HTR-8/SVneo (cell line): ENCODE measurements at places on chromosomes 2 and 18.
A peak's percentile ranks its signal among the peaks of the same experiment; 100 is the strongest.

GRCh38 chr18:79524181-79525078, 128.7 kb downstream of the NFATC1 start:
- no peak for DNase-seq

GRCh38 chr2:222290736-222291484, 7.9 kb downstream of the PAX3 start:
- no peak for DNase-seq

DNA sequence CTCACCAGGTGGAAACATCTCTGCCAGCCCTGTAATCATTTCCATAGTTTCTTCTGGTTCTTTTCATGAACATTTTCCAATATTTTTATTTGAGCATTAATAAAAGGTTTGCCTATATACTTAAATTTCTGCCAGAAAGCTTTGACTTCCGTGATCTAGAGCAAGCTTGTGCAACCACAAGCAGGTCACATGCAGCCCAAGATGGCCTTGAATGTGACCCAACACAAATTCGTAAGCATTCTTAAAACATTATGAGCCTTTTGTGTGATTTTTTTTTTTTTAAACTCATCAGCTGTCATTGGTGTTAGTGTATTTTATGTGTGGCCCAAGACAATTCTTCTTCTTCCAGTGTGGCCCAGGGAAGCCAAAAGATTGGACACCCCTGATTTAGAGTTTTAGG, 51.6 kb downstream of the NEDD4L start:
- DNase-seq = no peak

DNA sequence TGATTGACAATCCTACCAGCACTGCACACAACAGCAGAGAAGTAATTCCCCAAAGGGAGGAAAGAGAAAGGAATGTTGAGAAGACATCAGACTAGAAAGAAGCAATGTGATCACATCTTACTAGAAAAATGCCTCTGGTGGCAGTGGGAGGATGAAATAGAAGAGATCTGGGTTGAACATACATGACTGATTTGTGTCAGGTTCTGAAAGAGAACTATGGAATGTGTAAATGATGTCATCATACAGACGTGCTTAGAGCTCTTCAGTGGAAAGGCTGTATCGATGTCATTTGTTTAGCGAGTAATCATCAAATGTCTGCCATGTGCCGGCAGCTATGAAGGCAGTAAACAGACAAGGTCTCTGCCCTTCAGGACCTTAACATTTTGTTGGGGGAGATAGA, 24.9 kb downstream of the GORASP2 start:
- DNase-seq = no peak

- DNase-seq = no peak
These were observed 61.8 kb upstream of the YWHAQ start for GRCh38 chr2:9692456-9693195.

DNA sequence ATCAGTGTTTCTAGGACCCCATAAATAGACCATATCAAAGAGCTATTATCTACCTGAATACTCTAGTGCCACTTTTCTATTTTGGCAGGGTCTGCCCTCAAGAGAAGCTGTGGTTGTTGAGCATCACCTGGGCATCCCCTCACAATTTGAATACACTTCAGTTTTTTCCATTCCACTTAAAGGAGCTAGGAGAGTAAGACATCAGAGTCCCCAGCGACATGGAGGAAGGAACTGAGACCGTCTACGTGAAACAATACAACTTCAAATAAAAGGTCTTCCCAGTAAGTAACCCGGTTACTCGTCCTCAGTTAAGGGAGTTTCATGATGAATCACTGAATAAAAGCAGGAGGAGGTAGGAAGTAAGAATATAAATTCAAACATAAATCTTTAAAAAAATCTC, 206.7 kb downstream of the AFF3 start:
- no peak for DNase-seq

DNA sequence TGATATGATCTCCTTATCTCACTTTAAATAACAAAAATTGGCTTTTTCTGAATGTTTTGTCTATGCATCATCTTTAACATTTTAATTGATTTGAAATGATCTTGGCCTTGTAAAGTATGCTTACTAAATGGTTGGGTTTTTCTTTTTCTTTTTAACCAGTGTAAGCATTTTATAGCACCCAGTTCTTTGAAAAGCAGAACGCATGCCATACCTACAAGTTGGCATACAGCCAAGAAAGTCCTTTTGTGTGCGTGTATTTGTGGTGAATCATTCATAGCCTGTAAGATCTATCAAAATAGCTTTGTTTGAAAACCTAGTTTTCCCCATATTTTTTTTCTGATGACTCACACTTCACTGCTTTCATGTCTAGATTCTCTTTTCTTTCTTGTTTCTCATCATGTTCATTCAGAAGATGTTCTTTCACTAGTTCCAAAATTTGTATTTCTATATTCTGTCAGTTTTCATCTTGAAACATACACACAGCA, 4.1 kb upstream of the VRK2 start:
- DNase-seq = peak; percentile 23

GRCh38 chr18:48335829-48336228, 73.4 kb downstream of the ZBTB7C start:
- DNase-seq = no peak

DNA sequence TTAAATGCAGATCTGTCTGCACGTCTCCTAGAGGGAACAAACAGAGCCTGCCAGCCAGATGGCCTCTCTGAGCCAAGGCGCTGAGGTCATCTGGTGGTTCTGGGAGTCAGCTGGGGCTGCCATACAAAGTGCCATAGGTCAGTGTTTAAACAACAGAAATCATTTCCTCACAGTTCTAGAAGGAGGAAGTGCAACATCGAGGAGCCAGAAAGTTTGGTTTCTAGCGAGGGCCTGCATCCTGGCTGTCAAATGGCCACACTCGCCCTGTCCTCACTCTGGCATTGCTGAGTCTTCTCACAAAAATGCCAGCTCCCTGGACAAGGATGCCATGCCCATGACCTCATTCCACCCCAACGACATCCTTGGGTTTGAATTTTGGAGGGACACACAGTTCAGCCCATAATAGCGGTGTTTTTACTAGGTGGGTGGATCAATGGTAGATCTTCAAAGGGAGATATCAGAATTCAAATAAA, 59.6 kb downstream of the MYT1L start:
- DNase-seq = peak; percentile 33

GRCh38 chr2:60567919-60568768, 14.7 kb upstream of the BCL11A start:
- no peak for DNase-seq

DNA sequence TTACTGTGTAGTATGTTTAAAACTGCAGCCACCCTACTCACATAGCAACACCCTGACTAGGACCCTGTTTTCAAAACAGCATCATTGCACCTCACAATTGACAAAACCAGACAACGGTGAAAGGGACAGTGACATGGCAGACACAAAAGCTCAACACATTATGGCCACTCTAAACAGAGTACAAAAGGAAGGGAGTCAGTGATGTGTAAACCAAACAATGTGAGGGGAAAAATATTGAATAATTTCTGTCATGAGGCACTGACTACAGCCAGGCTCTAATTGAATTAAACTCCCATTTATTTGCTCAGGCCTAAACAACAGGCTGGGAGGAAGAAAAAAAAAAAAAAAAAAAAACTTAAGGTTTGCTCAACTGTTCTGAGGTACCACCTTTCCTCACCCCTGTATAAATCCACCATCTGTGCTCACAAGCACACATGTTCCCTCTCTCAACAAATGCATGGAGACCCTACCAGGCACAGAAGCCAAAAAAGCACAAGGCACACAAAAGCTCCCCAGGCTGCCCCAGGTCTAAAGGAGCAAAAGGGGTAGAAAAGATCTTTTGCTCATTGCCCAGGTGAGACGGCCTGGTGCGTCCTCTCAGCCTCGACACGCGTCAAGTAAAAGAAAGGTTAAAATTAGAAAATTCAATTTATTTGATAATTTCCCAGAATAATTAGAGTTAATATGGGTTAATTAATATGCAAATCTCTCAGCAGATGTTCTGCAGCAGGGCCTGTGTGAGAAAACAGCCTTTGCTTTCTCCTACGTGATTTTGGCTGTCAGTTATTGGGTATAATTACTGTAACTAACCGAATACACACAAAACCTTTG, 80.9 kb downstream of the ZEB2 start:
- DNase-seq = no peak

- DNase-seq = no peak
These were observed 84.3 kb upstream of the MAP4K4 start for GRCh38 chr2:101613056-101613704.

- no peak for DNase-seq
These were observed 30.1 kb downstream of the CD8B start for GRCh38 chr2:86831537-86831936.

GRCh38 chr2:70960833-70961647, 17.4 kb upstream of the ANKRD53 start:
- no peak for DNase-seq

- no peak for DNase-seq
These were observed 188.7 kb upstream of the TWIST2 start for GRCh38 chr2:238659231-238659630.

DNA sequence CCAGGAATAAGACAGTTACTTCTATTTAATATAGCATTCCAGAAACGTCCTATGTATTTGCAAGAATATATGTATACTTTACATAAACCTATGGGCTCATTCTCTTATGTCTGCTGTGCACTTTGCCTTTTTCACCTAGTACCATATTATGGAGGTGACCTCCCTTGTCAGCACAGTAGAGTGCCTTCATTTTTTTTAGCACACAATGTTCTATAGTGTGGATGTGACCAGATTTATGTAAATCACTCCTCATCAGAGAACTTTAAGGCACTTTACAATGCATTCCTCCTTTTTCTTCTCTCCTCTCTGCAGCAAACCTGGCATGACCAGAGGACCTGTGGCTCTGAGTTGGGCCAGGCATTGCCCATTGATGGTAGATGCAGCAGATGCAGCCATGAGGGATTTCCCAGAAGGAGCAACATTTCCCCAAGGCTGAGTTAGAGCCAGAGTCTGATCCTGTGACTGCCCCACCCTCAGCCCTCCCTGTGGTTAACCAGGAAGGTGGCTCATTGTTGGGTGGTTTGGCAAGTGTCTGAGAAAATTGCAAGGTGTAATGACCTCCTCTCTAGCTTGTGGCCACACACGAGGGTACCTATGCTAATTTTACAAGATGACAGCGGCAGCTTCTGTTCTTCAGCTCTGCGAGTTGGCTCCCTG, 76.5 kb upstream of the DLX2 start:
- no peak for DNase-seq

DNA sequence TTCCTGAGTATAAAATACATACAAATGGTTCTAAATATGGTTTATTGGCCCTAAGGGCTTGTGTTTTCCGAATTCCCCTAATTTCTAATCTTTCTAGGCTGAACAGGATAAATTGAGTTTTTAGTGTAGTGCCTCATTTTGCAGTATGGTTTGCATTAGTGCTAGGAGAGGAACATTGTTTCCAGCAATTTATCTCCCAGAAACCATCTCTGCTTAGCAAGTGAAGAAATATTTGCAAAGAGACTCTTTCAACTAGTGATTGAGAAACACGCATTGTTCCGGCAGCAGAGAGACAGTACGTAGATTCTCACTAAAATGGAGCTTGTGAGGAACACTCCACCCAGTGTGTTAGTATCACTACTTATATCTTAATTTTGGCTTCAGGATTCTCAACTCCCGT, 177.8 kb upstream of the EPAS1 start:
- DNase-seq = no peak

DNA sequence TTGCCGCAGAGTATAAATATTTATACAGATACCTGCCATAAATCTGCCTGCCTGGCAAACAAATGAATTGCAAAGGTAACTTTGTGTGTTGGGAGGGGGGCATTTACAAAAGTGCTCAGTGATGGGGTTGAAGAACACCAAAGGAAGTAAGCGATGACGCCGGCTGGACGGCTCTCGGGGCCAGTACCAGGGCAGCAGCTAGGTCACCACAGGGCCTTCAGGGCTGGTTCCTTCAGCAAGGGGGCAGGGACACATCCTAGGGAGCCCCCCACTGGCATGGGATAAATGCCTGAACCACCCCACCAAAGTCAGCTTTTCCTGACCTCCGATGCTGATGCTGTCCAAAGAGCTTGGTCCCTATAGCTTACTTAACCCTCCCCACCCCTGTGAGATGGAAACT, 190.4 kb downstream of the CELF4 start:
- DNase-seq = no peak

- no peak for DNase-seq
These were observed 75.5 kb upstream of the SPTBN1 start for GRCh38 chr2:54380670-54381069.

- DNase-seq = no peak
These were observed 876 bp downstream of the CNTNAP5 start for GRCh38 chr2:124025891-124026434.

DNA sequence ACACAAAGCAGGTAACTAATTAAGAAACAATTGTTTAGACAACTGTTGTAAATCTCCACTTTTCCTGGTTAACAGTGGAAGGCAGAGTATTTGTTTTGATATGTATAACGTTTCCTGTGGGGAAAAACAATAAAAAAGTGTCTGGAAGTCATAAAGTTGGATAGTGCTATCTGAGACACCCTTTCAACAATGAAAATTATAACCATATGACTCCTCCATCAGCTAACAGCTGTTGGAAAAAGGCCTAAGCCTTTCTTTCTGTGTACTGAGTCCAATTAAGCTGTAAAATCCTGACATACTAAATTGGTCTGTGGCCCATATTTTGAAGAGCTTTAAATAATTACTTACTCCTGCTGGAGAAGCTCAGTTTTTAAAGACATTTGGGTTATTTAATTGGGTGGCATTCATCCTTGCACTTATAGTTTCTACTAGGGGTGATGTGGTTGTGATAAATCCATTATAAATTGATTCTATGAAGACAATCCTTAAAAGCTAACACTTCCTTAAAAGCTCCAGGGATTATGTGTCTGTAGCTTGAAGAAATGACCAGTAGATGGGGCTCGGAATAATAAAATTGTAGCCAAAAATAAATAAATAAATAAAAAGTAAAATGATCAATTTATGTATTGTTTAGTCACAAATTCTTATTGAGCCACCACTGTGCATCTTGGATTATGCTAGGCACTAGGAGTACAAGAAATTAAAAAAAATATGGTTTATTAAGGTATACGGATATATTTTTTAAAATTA, 698.1 kb upstream of the NXPH2 start:
- DNase-seq = no peak

- peak; percentile 15 for DNase-seq
These were observed 38.8 kb downstream of the BMP10 start for GRCh38 chr2:68832233-68832869.

DNA sequence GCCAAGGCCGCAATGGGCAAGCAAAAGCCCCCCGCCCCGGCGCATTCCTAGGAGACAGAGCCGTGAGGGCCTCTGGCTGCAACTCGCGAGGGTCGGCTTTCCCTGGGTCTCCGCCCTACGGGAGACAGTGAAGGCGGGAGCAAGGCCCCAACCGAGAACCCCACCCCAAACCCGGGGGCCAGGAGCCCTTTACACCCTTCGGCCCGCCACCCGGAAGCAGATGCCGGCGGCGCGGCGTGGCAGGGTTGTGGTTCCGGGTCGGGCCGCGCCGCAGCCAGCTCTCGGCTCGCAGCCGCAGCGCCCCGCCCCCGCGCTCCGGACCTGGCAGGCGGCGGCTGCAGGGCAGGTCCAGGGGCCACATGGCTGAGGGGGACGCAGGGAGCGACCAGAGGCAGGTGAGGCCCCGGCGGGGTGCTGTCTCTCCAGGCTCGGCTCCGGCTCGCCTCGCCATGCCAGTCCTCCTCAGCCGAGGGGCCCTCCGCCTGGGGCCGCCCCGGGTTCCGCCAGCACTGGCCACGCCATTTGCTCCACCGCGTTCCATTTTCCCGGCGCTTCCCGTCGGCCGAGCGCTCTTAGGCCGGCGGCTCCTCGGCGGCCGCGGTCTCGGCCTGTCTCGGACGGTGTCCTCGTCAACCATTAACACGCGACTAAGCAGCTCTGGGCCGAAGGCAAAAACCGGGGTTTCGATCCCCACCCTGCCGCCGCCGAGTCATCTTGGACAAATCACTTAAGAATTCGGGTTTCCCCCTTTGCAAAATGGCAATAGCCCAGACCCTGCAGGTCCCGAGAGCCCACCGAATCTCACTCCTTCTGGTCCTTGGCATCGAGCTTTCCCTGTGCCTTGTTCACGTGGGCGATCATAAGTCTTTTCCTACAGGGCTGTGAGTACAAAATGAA, at the start of gene IMPACT:
IMPACT (plus strand) TSS at position 273 of the 897 bp plus-strand sequence; CDS start at position 360, 87 bp downstream.
- DNase-seq = peak; percentile 77
